Activated naive CD8-positive, alpha-beta T cell treated with anti-CD3 and anti-CD28 coated beads, Interleukin-2, amount 10 ng/mL, durations not matched to agents 7 days and 5 days (primary cell): ENCODE measurements at places on chromosomes 6 and 20.

DNA sequence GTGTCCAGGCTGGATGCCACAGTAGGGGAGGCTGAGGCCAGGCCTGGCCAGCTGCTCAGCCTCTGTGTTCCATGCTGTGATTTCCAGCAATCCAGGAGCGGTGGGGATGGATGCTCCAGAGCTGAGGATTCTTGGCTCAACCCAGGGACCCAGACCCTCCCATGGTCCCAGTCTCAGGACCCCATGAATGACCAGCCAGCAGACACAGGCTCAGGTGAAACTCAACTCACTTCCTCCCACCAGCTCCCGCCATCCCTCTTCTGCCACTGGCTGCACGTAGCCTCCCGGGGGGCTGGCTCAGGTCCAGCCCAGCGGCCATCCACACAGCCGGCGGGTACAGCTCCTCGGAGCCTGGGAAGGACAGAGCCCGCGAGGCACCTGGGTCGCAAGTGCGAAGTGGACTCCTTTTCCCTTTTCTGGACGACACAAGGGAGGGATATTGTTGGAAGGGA, 54.5 kb upstream of the DACT2 start:
- H3K27ac ChIP-seq = no peak overlapping the region
- no peak for DNase-seq
- H3K4me3 ChIP-seq = no peak overlapping the region
- no peaks in the 10 kb centered on the region for H3K36me3 ChIP-seq

DNA sequence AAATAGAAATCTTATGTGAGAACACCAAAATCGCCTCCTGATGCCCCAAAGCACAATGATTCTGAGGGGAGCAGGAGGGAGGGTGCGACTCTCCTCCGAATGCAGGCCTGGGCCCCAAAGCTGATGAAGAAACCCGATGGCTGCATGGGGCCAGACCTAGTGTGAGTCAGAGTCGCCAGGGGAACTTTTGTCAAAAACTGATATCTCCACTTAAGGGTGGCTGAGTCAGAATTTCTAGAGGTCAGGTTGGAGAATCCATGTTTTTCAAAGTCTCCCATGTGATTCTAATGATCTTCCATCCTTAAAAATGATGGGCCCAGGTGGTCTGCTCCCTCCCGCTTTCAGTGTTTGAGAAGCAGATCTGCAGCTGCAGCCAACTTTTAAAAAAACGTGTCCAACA, 172.8 kb downstream of the BACH2 start:
- peaks cover 26% of the 10 kb centered on the region for H3K36me3 ChIP-seq
- no peaks in the 10 kb centered on the region for H3K27me3 ChIP-seq
- H3K27ac ChIP-seq = no peak overlapping the region
- DNase-seq = no peak

GRCh38 chr20:17765584-17765983, 65.8 kb downstream of the BANF2 start:
- H3K36me3 ChIP-seq = no peaks in the 10 kb centered on the region
- no peak overlapping the region for H3K4me3 ChIP-seq
- no peak overlapping the region for H3K27ac ChIP-seq
- no peak for DNase-seq

- no peaks in the 10 kb centered on the region for H3K36me3 ChIP-seq
- peaks cover 8% of the 10 kb centered on the region for H3K27me3 ChIP-seq
- H3K4me1 ChIP-seq = no peaks in the 10 kb centered on the region
- DNase-seq = no peak
- no peak overlapping the region for H3K27ac ChIP-seq
Observed at GRCh38 chr20:56801971-56802755, 173.1 kb downstream of the TFAP2C start.

DNA sequence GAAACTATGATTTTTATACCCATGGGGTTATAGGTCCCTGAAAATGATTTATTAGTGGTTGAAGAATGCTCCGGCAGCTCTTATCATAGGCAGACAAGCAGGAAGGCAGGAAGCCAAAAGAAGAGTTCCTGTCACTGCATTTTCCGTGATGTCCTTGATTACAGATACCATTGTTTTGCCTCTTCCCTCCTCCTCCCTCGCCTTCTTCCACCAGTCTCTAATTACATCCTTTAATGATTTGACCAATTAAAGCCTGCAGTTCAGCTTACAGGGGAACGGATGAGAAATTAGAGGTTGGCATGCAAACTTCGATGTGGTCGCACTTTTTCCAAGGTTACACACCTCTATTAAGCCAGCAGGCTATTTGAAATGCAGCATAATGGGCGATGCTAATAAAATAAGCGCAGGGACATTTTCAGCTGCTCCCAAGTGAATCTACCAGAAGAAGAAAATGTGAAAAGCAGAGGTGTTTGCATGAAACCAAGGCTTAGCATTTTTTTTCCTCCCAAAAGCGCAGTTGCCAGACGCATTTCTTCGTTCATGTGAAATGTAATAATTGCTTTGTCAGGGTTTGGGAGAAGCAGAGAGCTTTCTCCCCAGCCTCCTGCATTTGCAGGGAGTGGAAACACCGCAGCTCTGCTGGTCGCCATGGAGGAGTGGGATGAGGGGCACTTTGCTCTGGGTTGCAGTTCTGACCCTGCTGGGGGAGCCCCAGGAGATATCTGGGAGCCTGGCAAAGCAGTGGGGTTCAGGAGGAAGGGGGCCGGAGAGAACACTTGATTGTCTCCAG, 6.0 kb downstream of the NOX3 start:
- H3K27ac ChIP-seq = no peak overlapping the region
- peaks cover 2% of the 10 kb centered on the region for H3K27me3 ChIP-seq
- no peak overlapping the region for H3K4me3 ChIP-seq
- H3K4me1 ChIP-seq = peaks cover 10% of the 10 kb centered on the region
- peaks cover 5% of the 10 kb centered on the region for H3K36me3 ChIP-seq
- DNase-seq = no peak

DNA sequence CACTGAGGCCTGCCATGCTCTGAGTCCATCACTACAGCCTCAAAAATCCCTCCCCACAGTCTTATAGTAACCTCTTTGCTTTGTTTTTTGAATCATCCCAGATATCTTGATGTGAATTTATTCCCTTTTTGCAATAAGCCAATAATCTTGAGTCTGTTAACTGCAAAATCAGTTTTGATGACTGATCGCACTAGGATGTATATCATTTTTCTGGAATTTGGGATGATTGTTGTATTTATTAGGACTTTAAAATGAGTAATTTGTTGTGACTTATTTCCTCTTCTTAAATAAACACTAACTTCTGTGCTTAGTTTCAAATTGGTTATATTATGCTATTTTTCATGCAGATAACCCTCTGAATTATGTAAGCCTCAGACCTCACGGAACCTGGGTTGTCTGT, 5.6 kb downstream of the CST4 start:
- no peaks in the 10 kb centered on the region for H3K4me1 ChIP-seq
- no peak overlapping the region for H3K27ac ChIP-seq
- peaks cover 9% of the 10 kb centered on the region for H3K27me3 ChIP-seq
- H3K36me3 ChIP-seq = no peaks in the 10 kb centered on the region
- DNase-seq = no peak

GRCh38 chr6:14925699-14926026, 320.2 kb upstream of the JARID2 start:
- no peak overlapping the region for H3K27ac ChIP-seq
- DNase-seq = no peak
- H3K27me3 ChIP-seq = peaks cover 6% of the 10 kb centered on the region
- no peak overlapping the region for H3K4me3 ChIP-seq

DNA sequence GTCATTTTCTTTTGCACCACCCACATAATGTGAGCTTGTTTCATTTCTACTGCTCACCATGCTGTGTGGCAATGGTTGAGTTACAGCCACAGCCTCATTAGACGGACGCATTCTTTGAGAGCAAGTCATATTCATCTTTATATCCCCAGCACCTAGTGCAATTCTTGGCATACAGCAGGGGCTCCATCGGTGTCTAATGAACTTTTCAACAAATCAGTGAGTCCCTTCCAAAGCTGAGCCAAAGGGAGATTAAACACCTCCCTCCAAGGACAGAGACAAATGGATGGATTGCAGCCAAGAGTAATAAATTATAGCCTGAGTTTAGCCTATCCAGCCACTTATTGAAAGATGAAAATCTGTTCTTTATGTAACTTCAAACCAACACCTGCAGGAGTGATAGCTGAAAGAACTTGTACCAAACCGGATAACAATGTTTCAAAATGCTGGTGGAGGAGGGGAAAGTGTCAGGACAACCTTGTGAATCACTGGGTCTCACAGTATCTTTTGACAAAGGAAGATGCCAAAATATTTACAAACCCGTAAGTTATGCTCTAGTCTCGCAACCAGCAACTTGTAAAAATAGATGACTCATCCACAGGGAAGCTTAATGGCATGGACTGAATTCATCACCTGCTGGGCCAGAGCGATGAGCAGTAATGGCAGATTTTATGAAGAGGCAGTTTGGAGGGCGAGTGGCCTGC, 139.0 kb downstream of the PXDC1 start:
- H3K4me3 ChIP-seq = no peak overlapping the region
- no peak overlapping the region for H3K27ac ChIP-seq
- H3K4me1 ChIP-seq = no peaks in the 10 kb centered on the region

- no peak overlapping the region for H3K4me3 ChIP-seq
- no peak overlapping the region for H3K27ac ChIP-seq
- H3K27me3 ChIP-seq = peaks cover 26% of the 10 kb centered on the region
- no peaks in the 10 kb centered on the region for H3K36me3 ChIP-seq
- H3K4me1 ChIP-seq = no peaks in the 10 kb centered on the region
- no peak for DNase-seq
Observed at GRCh38 chr20:62754991-62755356, 41.3 kb upstream of the MRGBP start.

DNA sequence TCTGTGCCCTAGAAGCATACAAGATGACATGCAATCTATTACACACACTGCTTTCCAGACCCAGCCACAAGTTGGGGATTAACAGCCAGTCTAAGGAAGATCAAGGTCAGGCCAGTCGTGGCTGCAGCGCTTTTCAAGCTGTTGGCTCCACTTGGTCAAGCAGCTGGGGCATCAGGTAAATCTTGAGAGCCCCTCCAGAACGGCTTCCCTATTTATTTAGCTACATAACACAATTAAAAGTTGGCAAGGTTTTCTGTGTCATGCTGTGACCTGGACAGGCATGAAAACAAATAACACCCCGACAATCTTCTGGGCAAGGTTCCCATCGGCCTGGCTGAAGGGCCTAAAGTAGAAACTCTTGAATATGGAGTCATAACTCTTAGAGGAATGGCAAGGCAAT, 524.3 kb downstream of the PRKN start:
- DNase-seq = no peak
- no peaks in the 10 kb centered on the region for H3K27me3 ChIP-seq
- H3K27ac ChIP-seq = no peak overlapping the region

DNA sequence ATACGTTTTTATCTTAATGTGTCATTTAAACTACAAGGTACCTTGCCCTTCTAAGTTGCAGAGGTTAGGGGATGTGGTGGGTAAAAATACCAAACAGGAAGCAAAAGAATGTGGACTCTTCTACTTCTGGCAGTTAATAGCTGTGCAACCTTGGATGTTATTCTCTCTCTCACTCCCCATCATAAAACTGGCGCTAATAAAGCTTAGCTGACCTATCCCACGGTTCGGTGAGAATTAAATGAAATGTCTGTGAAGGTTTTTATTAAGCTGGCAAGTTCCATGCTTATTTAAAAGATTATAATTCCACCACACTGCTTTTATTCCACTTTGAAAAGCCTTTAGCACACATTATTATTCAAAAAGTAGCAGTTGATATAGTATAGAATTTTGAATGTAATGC, 127.8 kb upstream of the SLC22A23 start:
- no peak overlapping the region for H3K4me3 ChIP-seq
- peaks cover 17% of the 10 kb centered on the region for H3K27me3 ChIP-seq
- DNase-seq = no peak
- no peak overlapping the region for H3K27ac ChIP-seq
- no peaks in the 10 kb centered on the region for H3K36me3 ChIP-seq

- no peaks in the 10 kb centered on the region for H3K4me1 ChIP-seq
- no peaks in the 10 kb centered on the region for H3K36me3 ChIP-seq
- no peaks in the 10 kb centered on the region for H3K27me3 ChIP-seq
- H3K27ac ChIP-seq = no peak overlapping the region
- no peak for DNase-seq
- H3K4me3 ChIP-seq = no peak overlapping the region
Observed at GRCh38 chr6:77425671-77426070, 37.6 kb downstream of the HTR1B start.

- no peak overlapping the region for H3K4me3 ChIP-seq
- H3K36me3 ChIP-seq = peaks cover 2% of the 10 kb centered on the region
- H3K4me1 ChIP-seq = no peaks in the 10 kb centered on the region
- H3K27me3 ChIP-seq = no peaks in the 10 kb centered on the region
Observed at GRCh38 chr20:25296094-25297093, 48.5 kb downstream of the PYGB start.

DNA sequence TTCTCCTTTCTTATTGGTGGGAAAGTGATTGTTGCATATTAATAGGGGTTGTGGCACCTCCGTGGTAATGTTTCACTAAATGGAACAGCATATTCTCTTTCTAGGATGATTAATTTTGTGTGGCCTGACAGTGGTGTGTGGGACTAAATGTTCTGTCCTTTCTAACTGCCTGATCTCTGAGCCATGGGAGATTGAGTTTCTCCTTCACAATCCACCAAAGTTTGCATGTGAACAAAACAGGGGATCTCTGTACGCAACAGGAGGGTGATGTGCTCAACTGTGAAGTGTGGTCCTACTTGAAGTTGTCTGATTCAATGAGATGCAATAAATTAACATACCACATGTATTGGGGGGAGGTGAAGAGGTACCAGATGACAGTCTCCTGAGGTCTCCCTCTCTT, 19.3 kb downstream of the BCAS1 start:
- H3K36me3 ChIP-seq = peaks cover 2% of the 10 kb centered on the region
- no peaks in the 10 kb centered on the region for H3K27me3 ChIP-seq
- DNase-seq = no peak
- no peak overlapping the region for H3K4me3 ChIP-seq

DNA sequence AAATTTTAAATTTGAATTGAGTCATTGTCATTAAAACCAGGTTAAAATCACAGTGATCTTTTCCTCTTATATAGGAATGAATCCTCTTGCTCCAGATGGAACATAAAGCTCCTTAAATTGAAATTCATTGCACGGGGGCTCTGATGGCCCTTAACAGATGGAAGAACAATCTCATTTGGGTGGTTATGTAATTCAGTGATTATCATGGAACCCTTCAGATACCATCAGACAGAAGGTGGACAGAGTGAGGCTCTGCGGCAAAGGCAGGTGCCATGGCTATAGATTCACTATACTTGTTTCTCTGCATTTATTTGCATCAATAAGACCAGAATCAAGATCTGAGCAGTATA, 17.8 kb upstream of the RNF182 start:
- H3K27me3 ChIP-seq = peaks cover 53% of the 10 kb centered on the region
- no peak overlapping the region for H3K4me3 ChIP-seq
- peaks cover 7% of the 10 kb centered on the region for H3K4me1 ChIP-seq
- no peaks in the 10 kb centered on the region for H3K36me3 ChIP-seq
- no peak overlapping the region for H3K27ac ChIP-seq
- no peak for DNase-seq
